GDM1 (cell line): ENCODE measurements at places on chromosomes 2 and 18.

- no peak for DNase-seq
Measured at GRCh38 chr2:27727257-27727656, 44.3 kb upstream of the MRPL33 start.

DNA sequence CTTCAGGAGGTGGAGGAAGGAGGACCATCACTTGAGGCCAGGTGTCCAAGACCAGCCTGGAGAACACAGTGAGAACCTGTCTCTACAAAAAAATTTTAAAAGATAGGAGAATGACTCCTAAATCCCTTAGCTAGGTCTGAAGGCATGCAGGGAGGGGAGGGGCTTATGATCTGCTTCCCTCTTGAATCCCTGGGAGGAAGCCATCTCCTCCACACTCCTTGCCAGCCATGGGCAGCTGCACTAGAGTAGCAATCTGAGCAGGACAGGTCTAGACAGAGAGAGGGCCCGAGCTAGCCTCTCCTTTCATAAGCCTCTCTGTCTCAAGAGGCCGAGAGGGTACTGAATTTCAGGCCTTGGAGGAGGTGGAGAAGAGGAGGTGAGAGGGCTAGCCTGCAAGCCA lies 42.5 kb downstream of the DAPL1 start:
- no peak for DNase-seq

GRCh38 chr2:132419941-132420340 lies 3.3 kb downstream of the GPR39 start:
- no peak for DNase-seq

GRCh38 chr2:218180467-218181114 lies 13.8 kb upstream of the CXCR1 start:
- no peak for DNase-seq

DNA sequence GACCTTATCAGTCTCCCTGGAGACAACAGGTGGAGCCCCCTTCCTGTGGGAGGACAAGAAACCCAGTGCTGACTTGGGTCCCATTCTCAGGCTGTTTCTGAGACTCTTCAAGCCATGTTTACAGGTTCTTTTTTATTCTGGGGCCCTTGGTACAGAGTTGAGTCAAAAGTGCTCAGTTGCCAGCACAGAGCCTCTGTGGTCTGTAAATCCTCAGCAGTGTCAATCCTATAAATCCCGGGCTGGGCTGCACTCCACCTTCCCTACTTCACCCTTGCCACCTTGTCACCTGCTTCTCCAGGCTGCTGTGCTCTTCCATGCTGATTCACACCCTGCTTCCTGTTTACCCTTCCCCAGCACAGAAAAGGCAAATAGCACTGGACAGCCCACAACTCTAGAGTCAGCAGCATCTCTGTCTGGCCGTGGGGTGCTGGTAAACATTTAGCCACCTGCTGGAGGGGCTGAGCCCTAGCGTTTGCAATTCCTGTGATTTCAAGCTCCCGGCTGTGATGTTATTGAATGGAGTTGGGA lies 74.7 kb downstream of the TNFRSF11A start:
- DNase-seq = no peak
